HAP-1 (cell line): ENCODE measurements at places on chromosomes 1 and 21.

DNA sequence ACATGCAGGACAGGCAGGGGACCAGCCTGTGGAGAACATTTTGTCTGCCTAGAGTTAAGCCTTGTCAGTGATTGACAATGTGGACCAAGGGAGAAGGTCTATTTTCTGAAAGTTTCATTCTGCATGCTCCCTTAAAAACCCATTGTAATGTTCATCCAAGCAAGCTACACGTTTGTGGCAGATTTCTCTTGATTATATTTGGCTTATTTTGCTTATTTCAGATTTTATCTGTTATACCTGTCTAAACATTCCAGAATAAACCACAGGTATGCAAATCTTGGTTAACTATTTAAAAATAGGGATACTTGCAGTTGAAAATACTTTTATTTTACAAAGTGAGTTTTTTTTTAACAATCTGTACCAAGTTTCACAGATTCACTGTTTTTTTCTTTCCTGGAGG lies 78.2 kb upstream of the F3 start:
- DNase-seq: no peak

DNA sequence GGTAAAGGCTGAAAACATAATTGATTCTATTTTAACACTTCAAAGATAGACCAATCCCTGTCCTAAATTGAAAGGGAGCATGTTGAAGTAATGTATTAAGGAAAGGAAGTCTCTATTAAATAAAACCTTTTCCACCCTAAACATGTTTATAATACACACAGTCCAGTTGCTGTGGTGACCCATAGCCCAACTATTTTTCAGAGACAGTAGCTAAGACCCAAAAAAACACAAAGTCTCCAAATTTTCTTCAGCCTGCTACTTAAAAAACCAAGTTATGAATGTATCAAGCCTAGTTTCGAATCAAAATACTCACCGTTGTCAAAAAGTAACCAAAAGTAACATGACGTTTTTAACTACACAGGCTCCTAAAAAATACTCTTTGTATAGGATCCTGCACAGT lies 1.6 kb downstream of the ELK4 start:
- no peak for DNase-seq

DNA sequence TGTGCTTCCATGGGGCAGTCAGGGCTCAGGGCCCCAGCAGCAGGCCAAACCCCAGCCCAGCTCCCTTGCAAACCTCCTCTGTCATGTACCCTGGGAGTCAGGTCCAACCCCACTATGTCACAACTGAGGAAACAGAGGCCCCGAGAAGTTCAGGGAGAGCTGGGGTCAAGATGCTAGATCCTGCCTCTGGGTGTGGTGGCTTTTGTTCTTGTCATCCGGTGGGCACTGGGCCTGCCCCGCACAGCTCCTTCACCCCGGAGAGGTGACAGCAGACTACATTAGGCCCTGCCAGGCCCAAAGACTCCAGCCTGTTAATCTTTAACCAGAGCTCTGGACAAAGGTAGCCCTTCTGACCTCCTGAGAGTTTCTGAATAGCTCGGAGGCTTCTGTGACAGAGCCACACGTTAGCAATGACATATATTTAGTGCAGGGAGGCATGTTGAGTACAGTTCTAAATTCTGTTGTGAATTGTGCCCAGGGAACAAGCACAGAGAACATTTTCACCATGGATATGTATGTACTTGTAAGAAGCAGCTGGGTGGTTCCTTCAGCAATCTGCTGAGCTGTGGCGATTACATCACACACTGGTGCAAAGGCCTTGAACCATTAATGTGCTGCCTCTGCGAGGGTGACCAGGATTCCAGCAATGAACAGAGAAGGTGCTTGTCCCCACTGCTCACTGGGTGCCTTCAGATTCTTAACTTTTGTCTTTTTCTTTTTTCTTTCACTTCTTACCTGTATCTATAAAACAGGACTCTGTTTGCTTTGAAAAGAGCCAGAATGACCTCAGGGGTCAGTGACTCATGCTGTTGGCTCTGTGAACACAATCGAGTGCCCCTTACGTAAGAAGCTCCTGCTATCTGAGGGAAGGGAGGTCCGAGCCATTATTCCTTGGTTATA lies 102.8 kb downstream of the RHOU start:
- DNase-seq: no peak

DNA sequence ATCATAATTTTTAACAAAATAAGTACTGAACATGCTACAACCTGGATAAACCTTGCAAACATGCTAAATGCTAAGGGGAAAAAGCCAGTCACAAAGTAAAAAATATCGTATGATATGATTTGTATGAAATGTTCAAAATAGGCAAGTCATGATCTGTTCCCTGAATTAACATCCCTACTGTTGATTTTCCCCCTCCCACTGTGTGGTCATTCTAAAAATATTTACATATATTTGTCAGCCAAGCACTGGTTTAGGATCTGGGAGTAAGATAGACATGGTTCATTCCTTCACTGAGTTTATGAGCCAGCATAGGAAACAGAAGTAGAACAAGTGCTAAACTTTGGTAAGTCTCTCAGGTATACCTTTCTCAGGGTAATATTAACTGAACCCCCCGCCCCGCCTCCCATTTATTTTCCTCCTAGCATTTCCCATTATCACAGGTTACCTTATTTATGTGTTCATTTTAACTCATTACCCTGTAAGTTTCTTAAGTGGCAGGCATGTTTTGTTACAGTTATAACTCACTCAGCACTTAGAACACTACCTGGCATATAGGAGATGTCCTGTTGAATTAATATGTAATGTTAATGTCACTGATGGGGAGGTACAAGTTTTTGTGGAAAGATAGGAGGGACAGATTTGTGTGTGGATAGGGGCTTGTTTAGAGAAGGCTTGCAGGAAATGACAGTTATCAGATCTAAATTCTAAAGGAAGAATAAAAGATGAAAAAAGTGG lies 12.3 kb downstream of the UQCRH start:
- DNase-seq: no peak

- DNase-seq: no peak
Measured at GRCh38 chr1:245946905-245947304, 560.2 kb downstream of the SMYD3 start.

- DNase-seq: no peak
Measured at GRCh38 chr1:233281711-233282581, 13.6 kb downstream of the PCNX2 start.

- no peak for DNase-seq
Measured at GRCh38 chr1:153612755-153613331, at the start of gene S100A16. TSS of gene S100A16 (minus strand) at chr1:153613137. CDS start at chr1:153608151, 4,986 bp downstream.
